ENCODE measurements at places on chromosomes 7 and 10.

GRCh38 chr10:12782537-12782936 lies 219.0 kb downstream of the CCDC3 start:
- DNase-seq: peak; percentile 25

- no peak for DNase-seq
These were observed 585.0 kb downstream of the PTPRN2 start for GRCh38 chr7:158002486-158003080.

DNA sequence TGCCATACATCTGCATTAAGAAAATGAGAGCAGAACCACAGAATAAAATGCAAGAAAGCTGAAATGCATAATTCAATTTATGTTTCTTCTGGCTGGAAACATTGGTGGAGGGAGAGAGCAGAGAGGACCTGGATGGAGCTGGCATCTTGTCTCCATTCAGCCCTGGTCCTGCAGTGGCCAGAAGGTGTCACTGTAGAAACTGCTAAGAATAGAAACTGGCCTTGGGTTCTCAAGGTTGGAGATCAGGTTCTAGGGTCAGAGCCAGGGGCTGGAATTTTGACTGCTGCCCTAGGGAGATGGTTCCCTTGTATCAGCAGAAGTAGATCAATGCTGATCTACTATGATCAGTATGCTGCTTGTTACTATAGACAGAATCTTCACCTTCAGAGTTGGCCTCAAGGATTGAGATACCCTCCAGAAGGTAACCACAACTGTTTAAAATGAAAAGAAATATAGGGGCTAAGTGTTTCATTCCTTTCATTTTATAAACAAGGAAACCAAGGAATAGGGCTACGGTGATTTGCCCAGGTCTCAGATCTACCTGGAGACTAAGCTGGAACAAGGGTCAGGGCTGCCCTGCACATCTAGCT lies 13.1 kb downstream of the TAS2R41 start:
- DNase-seq: peak; percentile 58

DNA sequence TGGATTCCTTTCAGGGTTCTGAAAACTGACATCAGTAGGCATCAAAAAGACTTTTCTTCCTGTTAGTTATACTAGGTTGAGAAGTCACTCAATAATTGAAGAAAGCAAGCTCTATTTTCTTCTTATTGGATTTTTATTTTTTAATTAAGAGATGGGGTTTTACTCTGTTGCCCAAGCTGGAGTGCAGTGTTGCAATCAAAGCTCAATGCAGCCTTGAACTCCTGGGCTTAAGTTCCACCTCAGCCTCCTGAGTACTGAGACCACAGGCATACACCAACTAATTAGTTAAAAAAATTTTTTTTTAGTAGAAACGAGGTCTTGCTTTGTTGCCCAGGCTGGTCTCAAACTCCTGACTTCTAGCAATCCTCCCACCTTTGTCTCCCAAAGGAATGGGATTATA lies 28.0 kb downstream of the PIP4K2A start:
- no peak for DNase-seq

DNA sequence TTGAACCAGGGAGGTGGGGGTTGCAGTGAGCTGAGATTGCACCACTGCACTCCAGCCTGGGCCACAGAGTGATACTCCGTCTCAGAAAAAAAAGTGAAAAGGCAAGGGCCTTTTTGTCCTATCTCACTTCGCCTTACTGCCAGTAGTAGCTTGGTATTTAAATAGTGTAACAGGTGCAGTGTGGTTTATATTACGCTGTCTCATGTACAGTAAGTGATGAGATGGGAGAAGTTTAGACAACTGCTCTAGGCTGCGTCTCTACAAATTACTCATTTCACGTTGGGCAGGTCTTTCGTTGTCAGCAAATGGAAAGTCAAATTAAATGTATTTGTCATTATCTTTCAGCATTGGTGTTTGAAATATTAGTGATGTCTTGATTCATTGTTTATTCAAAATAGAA lies 15.5 kb upstream of the PFKFB3 start:
- no peak for DNase-seq

- DNase-seq: no peak
These were observed 148.1 kb downstream of the ADARB2 start for GRCh38 chr10:1589257-1589656.

DNA sequence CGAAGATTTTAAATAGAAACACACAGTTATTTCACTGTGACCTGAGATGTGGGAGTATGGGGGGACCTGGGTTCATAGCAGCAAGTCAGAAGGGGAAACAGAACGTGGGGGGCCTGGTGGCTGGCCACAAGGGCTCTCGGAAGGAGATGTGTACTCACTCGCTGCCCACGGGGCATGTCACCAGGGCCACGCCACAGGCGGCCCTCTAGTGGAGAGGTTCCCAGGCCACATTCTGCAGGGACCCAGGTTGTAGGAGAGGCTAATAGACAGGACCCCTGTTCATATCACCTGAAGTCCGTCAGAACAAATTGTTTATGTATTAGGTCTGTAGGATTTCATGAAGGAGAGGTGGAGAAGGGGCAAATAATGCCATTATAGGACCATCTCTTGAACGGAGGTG lies 25.1 kb upstream of the SVOPL start:
- DNase-seq: no peak

DNA sequence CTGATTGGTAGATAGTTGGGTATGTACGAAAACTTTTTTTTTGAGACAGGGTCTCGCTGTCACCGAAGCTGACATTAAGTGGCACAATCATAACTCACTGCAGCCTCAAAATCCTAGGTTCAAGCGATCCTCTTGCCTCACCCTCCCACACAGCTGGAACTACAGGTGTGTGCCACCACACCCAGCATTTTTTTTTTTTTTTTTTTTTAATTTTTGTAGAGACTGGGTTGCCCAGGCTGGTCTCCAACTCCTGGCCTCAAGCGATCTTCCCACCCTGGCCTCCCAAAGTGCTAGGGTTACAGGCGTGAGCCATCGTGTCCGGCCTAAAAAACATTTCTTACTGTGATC lies 1.5 kb upstream of the LRRC27 start:
- no peak for DNase-seq

Data from GM23248 (cell line).